Articular chondrocyte of knee joint (primary cell): ENCODE measurements at places on chromosomes 7 and 10. TPM values are rescaled to one million over a fixed set of nuclear protein-coding genes. Genes with fewer than 3 reads are reported as not detected.

ZNF680 gene
- total RNA-seq: 14.5 and 24.4 TPM in 2 replicates

MYL7 gene
- not detected in 2 replicates for total RNA-seq

MARCHF5 gene
- 19.5 and 25.1 TPM in 2 replicates for total RNA-seq

SPOCK2 gene
- total RNA-seq: 0.11 and 0.13 TPM in 2 replicates

UPK3B gene
- total RNA-seq: 0.52 and 0.54 TPM in 2 replicates

ZNF735 gene
- not detected in 2 replicates for total RNA-seq

VSIR gene
- total RNA-seq: 87.6 and 150 TPM in 2 replicates

HACD1 gene
- 33.7 and 37.4 TPM in 2 replicates for total RNA-seq

GIMAP8 gene
- 0.11 TPM in 1 of 2 replicates, not detected in the other for total RNA-seq

SPDYE2 gene
- 0.13 TPM in 1 of 2 replicates, not detected in the other for total RNA-seq

RADIL gene
- 1.0 and 1.6 TPM in 2 replicates for total RNA-seq

ELMO1 gene
- total RNA-seq: 11.9 and 15.3 TPM in 2 replicates

CASTOR2 gene
- total RNA-seq: 17.3 and 21.7 TPM in 2 replicates

ACSM6 gene
- total RNA-seq: not detected in 2 replicates

LIPJ gene
- total RNA-seq: under 0.01 and 0.11 TPM in 2 replicates

SPDYE5 gene
- 0.11 and 0.13 TPM in 2 replicates for total RNA-seq

ASZ1 gene
- total RNA-seq: not detected in 2 replicates

CLDN4 gene
- total RNA-seq: 0.52 and 1.1 TPM in 2 replicates

CDHR3 gene
- total RNA-seq: 5.7 and 7.8 TPM in 2 replicates

AGBL3 gene
- 1.8 TPM in 2 replicates for total RNA-seq

EN2 gene
- total RNA-seq: not detected in 2 replicates

FAM131B gene
- total RNA-seq: 0.39 and 0.54 TPM in 2 replicates

ALOX5 gene
- total RNA-seq: not detected in 2 replicates
